Purkinje cell (primary cell): ENCODE measurements at places on chromosomes 4 and X. TPM values are rescaled to one million over a fixed set of nuclear protein-coding genes. Genes with fewer than 3 reads are reported as not detected.

Gene TIGD4
- polyA plus RNA-seq = 0.59 TPM in 1 of 2 replicates, not detected in the other

Gene MAGEA4
- polyA plus RNA-seq = not detected in 2 replicates

Gene GATA1
- not detected in 2 replicates for polyA plus RNA-seq

Gene MAGEA12
- not detected in 2 replicates for polyA plus RNA-seq

Gene ZNF630
- 0.87 and 1.3 TPM in 2 replicates for polyA plus RNA-seq

Gene CD38
- polyA plus RNA-seq = not detected in 2 replicates

Gene UGT2B17
- polyA plus RNA-seq = not detected in 2 replicates

Gene MAGEE1
- polyA plus RNA-seq = 39.9 and 53.6 TPM in 2 replicates

Gene TCEAL6
- polyA plus RNA-seq = 8.2 and 28.3 TPM in 2 replicates

Gene EMCN
- polyA plus RNA-seq = 3.4 TPM in 1 of 2 replicates, not detected in the other

Gene GAB3
- polyA plus RNA-seq = 0.60 and 2.0 TPM in 2 replicates

Gene TDO2
- not detected in 2 replicates for polyA plus RNA-seq

Gene SHOX
- not detected in 2 replicates for polyA plus RNA-seq

Gene GAGE12E
- not detected in 2 replicates for polyA plus RNA-seq

Gene TMEM156
- 1.5 TPM in 1 of 2 replicates, not detected in the other for polyA plus RNA-seq

Gene FRYL
- 32.5 and 48.9 TPM in 2 replicates for polyA plus RNA-seq

Gene BLOC1S4
- polyA plus RNA-seq = 1.8 and 5.2 TPM in 2 replicates

Gene RIBC1
- polyA plus RNA-seq = not detected in 2 replicates

Gene TSPAN7
- polyA plus RNA-seq = 623 and 918 TPM in 2 replicates

Gene TRIM75
- polyA plus RNA-seq = not detected in 2 replicates

Gene MAGEA11
- not detected in 2 replicates for polyA plus RNA-seq
